Activated naive CD8-positive, alpha-beta T cell treated with anti-CD3 and anti-CD28 coated beads, Interleukin-2, amount 10 ng/mL, durations not matched to agents 7 days and 5 days (primary cell): ENCODE measurements at places on chromosomes 4 and X.
A peak's percentile ranks its signal among the peaks of the same experiment; 100 is the strongest.

- H3K36me3 ChIP-seq: no peaks in the 10 kb centered on the region
- no peak overlapping the region for H3K27ac ChIP-seq
- H3K27me3 ChIP-seq: peaks cover 8% of the 10 kb centered on the region
- H3K4me3 ChIP-seq: no peak overlapping the region
- no peaks in the 10 kb centered on the region for H3K4me1 ChIP-seq
- DNase-seq: no peak
Observed at GRCh38 chr4:47391256-47391655, 72.2 kb downstream of the COMMD8 start.

GRCh38 chrX:3191796-3192195 is 150.5 kb downstream of the ARSF start:
- H3K4me1 ChIP-seq: no peaks in the 10 kb centered on the region
- DNase-seq: no peak
- no peak overlapping the region for H3K27ac ChIP-seq
- H3K27me3 ChIP-seq: no peaks in the 10 kb centered on the region

DNA sequence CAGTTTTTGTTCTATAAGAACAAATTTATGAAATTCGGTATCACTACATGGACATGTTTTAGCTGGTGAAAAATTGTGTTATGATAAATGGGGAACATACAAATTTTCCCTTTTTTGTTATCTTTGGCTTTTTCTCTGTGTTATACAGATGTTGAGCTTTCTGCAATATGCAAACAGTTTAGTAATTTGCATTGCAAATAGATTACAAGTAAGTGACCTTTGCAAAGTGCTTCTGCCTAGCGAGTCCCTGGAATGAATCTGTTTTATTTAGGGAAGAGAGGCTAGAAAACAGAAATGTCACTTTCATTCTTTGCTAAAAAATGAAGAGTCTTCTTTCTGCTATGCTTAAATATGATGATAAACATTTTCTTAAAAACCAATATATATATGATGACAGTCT is 461.0 kb downstream of the RPA4 start:
- H3K4me1 ChIP-seq: no peaks in the 10 kb centered on the region
- no peak for DNase-seq
- H3K4me3 ChIP-seq: no peak overlapping the region
- H3K27ac ChIP-seq: no peak overlapping the region

DNA sequence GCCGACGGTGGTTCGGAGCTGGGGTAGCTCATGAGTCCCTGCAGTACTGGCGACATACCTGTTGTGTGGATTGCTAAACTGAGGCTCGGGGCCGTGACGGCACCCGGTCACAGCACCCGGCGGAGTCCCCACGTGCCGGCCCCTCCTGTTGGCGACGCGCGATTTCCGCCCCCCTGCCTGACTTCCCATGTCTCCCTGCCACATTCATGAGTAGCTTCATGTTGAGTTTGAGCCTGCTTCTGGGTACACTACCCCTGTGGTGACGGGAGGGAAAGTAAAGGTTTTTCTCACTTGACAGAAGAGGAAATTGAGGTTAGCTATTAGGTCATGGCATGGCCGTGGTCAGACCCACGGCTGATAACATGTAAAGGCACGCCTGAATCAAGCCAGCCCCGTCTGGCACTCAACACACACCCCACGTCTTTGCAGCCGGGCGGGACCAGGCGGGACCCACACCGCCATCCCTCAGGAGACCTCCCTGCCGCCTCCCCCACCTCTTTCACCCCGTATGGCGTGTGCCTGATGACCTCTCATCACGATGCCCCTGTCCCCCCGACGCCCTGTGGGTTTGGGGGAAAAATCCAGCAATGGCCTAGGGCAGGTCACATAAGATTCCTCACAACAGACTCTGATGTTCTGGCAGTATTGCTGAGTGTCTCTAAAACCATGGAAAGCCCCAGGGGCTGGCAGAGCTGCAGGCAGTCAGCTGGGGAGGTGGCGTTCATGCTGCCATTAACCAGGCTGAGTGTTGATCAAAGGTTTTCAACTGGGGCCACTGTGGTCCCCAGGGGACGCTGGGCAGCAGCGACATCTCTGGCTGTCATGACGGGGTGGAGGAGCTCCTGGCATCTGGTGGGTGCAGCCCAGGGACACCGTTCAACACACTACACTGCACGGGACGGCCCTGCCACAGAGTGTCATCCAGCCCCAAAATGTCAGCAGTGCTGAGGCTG is 29.2 kb downstream of the P2RY8 start:
- H3K4me1 ChIP-seq: peaks cover 15% of the 10 kb centered on the region
- no peaks in the 10 kb centered on the region for H3K27me3 ChIP-seq
- peak overlapping the region; percentile 26 for H3K4me3 ChIP-seq
- DNase-seq: peak; percentile 36
- peaks cover 41% of the 10 kb centered on the region for H3K36me3 ChIP-seq

- no peaks in the 10 kb centered on the region for H3K4me1 ChIP-seq
- H3K36me3 ChIP-seq: no peaks in the 10 kb centered on the region
- no peak overlapping the region for H3K4me3 ChIP-seq
- H3K27ac ChIP-seq: no peak overlapping the region
- no peak for DNase-seq
- peaks cover 6% of the 10 kb centered on the region for H3K27me3 ChIP-seq
Observed at GRCh38 chr4:54543088-54543795, 114.5 kb upstream of the KIT start.

- H3K36me3 ChIP-seq: no peaks in the 10 kb centered on the region
- peaks cover 70% of the 10 kb centered on the region for H3K27me3 ChIP-seq
- DNase-seq: no peak
- peak overlapping the region; percentile 66 for H3K4me3 ChIP-seq
- peaks cover 15% of the 10 kb centered on the region for H3K4me1 ChIP-seq
- no peak overlapping the region for H3K27ac ChIP-seq
Observed at GRCh38 chr4:139278485-139278884, 1.5 kb downstream of the MGARP start.

GRCh38 chr4:86957215-86957614 is 22.4 kb downstream of the AFF1 start:
- DNase-seq: no peak
- no peaks in the 10 kb centered on the region for H3K27me3 ChIP-seq
- H3K4me1 ChIP-seq: peaks cover 13% of the 10 kb centered on the region

DNA sequence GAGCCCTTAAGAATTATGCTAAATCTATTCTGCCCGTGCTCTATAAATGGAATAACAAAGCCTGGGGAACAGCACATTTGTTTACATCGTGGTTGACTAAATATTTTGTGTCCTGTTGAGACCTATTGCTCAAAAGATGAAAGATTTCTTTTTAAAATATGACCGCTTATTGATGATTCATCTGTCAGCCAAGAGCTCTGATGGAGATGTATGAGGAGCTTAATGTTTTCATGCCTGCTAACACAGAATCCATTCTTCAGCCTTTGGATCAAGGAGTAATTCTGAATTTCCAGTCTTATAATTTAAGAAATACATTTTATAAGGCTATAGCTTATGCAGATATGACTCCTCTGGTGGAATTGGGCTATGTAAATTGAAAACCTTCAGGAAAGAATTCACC is 271.3 kb upstream of the FAT4 start:
- no peak overlapping the region for H3K4me3 ChIP-seq
- no peak for DNase-seq

DNA sequence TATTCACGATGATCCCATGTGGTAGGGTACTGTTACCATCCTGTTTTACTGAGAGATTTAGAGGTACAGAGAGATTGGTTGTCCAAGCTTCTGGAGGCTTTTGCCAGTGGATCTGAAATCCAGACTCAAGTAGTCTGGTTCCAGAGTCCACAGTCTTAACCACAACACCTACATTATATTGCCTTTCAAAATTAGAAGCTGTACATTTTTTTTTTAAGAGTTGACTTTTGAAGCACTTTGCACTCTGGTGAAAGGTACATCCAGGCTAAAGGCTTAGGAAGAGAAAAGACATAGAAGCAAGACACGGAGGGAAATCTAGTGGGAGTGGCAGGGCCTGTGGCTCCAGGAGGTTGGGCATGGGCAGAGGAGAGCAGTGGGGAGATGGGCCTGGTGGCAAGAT is 122.1 kb downstream of the AFF1 start:
- peaks cover 47% of the 10 kb centered on the region for H3K36me3 ChIP-seq
- H3K4me1 ChIP-seq: peaks cover 38% of the 10 kb centered on the region
- H3K4me3 ChIP-seq: no peak overlapping the region
- H3K27ac ChIP-seq: no peak overlapping the region

DNA sequence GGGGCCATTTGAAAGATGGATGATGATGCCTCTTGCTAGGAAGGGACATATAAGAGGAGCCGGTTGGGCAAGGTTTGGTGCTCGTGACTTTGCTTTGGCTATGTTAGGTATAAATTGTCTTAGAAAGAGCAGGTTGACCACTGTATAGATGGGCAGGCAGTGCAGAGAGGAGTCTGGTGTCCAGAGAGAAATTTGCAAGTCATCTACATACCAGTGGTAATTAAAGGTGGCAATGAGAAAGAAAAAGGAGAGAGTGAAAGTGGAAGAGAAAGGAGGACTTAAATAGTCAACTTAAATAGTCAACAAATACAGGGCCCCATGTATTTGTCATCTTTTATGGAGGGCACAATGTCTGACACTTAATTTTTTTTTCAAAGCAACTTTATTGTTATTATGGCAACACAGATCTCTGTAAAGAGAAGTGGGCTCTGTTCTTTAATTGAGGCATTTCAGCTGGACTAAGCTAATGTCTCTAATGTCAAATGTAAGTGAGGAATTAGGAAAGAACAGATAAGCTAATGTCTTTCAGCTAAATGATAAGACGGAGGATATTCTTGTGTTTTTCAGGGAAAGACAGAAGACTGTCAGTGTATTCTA is 75.4 kb upstream of the ANXA3 start:
- no peak overlapping the region for H3K27ac ChIP-seq
- no peaks in the 10 kb centered on the region for H3K4me1 ChIP-seq
- DNase-seq: no peak
- peaks cover 16% of the 10 kb centered on the region for H3K27me3 ChIP-seq
- no peak overlapping the region for H3K4me3 ChIP-seq
- H3K36me3 ChIP-seq: no peaks in the 10 kb centered on the region

DNA sequence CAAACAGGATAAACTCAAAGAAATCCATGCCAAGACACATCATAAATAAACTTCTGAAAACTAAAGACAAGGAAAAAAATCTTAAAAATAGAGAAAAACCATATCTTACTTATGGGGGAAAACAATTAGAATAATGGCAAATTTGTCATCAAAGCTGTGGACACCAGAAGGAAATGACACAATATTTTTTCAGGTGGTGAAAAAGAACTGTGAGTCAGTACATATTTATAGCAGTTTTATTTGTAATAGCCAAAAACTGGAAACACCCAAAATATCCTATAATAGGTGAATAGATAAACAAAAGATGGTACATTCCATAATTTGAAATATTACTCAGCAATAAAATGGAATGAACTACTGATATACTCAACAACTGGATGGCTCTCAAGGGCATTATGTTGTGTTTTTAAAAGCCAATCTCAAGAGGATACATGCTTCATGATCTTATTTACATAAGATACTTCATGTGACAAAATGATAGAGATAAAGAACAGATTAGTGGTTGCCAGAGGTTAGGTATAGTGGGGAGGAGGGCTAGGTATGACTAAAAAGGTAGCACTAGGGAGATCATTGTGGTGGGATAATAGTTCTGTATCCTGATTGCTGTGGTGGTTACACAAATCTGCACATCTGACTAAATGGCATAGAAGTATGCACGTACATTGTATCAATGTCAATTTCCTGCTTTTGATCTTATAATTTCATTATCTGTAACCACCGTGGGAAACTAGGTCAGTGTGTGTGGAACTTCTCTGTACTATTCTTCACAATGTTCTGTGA is 191.9 kb downstream of the PPP1R2C start:
- peaks cover 2% of the 10 kb centered on the region for H3K4me1 ChIP-seq
- no peak overlapping the region for H3K27ac ChIP-seq
- DNase-seq: no peak
- H3K27me3 ChIP-seq: no peaks in the 10 kb centered on the region
- peaks cover 2% of the 10 kb centered on the region for H3K36me3 ChIP-seq
- H3K4me3 ChIP-seq: no peak overlapping the region

GRCh38 chr4:26753617-26754016 is 107.0 kb upstream of the STIM2 start:
- peaks cover 2% of the 10 kb centered on the region for H3K4me1 ChIP-seq
- H3K4me3 ChIP-seq: no peak overlapping the region
- H3K27me3 ChIP-seq: peaks cover 2% of the 10 kb centered on the region
- peaks cover 4% of the 10 kb centered on the region for H3K36me3 ChIP-seq
- H3K27ac ChIP-seq: no peak overlapping the region

- H3K4me3 ChIP-seq: peak overlapping the region; percentile 32
- peak overlapping the region; percentile 70 for H3K27ac ChIP-seq
- peaks cover 17% of the 10 kb centered on the region for H3K4me1 ChIP-seq
- H3K36me3 ChIP-seq: peaks cover 27% of the 10 kb centered on the region
- DNase-seq: peak; percentile 27
- H3K27me3 ChIP-seq: no peaks in the 10 kb centered on the region
Observed at GRCh38 chrX:1500701-1501624, 36.0 kb downstream of the P2RY8 start.

- peaks cover 85% of the 10 kb centered on the region for H3K27me3 ChIP-seq
- no peak overlapping the region for H3K27ac ChIP-seq
- H3K36me3 ChIP-seq: no peaks in the 10 kb centered on the region
- no peak overlapping the region for H3K4me3 ChIP-seq
- H3K4me1 ChIP-seq: peaks cover 19% of the 10 kb centered on the region
- peak; percentile 40 for DNase-seq
Observed at GRCh38 chr4:54230484-54231418, 1.7 kb downstream of the PDGFRA start.

DNA sequence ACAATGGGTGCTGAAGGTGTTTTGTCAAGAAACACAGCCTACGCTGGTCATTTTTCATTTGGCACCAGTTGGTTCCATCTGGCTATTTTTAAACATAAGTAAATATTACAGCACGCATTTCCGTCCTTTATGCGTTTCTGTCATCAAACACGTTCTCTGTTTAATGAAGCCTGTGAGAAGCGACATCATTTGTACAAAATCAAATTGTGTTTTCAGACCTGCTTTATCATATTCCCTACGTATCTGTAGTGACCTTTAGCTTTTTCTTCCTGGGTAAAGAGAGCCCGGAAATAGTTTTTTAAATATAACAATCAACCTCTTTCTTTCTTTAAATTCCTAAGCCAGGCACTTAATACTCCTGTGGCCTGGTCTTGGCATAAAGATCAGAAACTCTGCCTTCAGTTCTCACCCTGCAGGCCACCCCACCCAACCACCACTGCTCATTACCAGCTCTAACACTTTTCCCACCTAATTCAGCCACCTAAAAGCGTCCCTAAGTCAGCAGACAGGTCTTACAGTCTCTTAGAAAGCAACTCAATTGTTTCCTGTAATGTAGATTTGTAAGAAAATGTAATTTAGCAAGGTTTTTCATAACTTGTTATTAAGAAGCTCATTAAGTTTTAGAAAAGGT is 30.4 kb downstream of the ACSL1 start:
- peaks cover 11% of the 10 kb centered on the region for H3K27me3 ChIP-seq
- peaks cover 35% of the 10 kb centered on the region for H3K4me1 ChIP-seq
- peaks cover 2% of the 10 kb centered on the region for H3K36me3 ChIP-seq
- no peak overlapping the region for H3K4me3 ChIP-seq
- no peak for DNase-seq
- no peak overlapping the region for H3K27ac ChIP-seq
